Occipital lobe (tissue), 3 donors: ENCODE measurements at places on chromosomes 4 and X.

DNA sequence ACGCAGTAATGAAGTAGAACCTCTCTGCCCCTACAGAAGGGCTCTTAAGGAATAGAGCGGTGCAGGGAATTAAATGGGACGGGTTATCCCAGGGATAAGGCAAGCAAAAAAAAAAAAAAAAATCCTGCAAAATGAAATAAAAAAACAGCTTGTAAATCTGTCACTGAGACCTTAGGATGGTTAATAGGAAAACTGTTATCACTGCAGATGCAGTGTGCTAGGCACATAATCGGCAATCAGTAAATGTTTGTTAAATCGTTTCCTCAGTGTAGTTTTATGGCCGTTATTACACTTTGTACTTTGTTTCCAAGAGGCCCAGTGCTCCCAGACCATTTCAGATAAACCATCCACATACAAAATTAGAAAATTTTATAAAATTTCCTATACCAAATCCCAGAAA, 1.0 kb downstream of the HNRNPH2 start:
- DNase-seq, result no peak

DNA sequence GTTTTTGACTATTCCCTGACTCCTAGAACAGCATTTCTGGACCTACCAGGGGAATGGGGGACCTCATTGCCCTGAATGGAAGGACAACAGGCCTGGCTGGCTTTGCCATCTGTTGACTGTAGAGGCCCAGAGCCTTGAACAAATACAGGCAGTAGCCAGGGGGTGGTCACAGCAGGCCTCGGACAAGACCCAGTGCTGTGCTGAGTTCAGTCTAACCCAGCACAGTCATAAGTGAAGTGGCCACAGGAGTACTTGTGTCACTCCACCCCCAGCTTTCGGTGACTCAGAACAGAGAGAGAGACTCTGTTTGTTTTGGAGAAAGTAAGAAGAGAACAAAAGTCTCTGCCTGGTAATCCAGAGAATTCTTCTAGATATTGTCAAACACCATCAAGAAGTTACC, 310.0 kb downstream of the PRR32 start:
- no peak for DNase-seq

DNA sequence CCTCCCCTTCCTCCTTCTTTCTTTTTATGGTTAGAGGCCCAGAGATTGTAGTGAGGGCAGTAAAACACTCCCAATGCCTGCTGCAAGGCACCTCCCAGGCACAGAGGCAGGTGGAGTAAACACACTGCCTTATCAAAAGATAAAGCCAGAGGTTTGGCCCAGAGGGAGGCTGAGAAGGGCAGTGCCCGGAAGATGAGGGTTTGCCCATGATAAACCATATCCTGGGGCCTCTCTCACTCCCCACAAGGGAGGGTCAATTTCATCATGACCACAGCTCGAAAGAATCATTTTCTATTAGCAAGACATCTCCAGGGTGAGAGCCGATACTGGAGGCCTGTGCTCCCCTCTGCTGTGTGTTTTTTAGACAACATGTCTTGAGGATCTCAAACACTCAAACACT, 98.5 kb upstream of the FAM9C start:
- DNase-seq, result no peak

DNA sequence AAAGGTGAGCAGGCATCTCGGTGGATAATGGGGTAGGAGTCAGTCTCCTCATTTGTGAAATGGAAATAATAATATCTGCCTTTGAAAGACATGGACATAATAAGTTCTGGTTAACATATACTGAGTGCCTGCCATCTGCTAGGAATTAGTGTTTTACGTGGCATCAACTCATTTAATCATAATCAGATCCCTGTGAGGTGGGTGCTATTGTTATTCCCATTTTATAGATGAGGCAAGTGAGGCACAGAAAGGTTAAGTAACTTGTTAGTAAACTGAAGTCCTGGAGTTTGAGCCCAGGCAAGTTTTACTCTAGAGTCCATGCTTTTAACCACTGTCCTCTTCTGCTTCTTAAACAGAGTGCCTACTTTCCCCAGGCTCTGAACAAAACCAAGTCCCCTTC, 7.5 kb downstream of the CCDC120 start:
- no peak for DNase-seq

- no peak for DNase-seq
Measured at GRCh38 chr4:128716338-128716737, 93.2 kb upstream of the JADE1 start.
